ENCODE measurements at places on chromosomes 6 and 20.
A peak's percentile ranks its signal among the peaks of the same experiment; 100 is the strongest.

DNA sequence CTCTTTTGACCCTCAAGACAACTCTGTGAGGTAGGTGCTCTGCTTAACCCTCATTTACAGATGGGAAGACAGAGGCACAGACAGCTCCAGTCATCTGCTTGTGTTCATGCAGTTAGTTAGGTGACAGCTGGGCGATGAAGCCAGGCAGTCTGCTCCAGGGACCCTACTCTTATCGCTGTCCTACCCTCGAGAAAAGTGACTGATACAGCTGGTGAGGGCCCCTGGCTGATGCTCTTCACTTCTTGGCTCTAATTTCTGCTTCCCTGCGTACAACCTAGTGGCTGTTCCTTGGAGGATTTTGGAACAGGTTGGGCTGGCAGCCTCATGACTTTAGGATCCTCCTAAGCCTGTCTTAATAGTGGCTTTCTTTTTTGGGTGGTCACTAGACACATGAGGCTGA, 9.1 kb upstream of the TJAP1 start:
- DNase-seq = no peak

DNA sequence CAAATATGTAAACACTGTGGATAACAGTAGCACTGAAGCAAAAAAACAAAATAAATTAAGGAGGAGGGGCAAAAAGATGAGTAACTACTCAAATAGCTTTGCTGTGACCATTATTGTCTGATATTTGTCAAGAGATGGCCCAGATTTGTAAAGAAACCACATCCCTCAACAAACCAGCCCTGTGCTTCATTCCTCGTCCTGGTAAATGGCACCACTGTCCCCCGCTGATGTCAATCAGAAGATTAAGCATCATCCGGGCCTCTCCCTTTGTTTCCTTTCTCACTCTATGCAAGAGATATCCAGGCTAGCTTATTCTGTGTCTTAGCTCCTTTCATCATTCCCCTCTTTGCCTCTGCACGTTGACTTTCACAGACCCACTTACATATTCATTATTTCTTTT, 259.0 kb downstream of the SYNE1 start:
- no peak for DNase-seq

DNA sequence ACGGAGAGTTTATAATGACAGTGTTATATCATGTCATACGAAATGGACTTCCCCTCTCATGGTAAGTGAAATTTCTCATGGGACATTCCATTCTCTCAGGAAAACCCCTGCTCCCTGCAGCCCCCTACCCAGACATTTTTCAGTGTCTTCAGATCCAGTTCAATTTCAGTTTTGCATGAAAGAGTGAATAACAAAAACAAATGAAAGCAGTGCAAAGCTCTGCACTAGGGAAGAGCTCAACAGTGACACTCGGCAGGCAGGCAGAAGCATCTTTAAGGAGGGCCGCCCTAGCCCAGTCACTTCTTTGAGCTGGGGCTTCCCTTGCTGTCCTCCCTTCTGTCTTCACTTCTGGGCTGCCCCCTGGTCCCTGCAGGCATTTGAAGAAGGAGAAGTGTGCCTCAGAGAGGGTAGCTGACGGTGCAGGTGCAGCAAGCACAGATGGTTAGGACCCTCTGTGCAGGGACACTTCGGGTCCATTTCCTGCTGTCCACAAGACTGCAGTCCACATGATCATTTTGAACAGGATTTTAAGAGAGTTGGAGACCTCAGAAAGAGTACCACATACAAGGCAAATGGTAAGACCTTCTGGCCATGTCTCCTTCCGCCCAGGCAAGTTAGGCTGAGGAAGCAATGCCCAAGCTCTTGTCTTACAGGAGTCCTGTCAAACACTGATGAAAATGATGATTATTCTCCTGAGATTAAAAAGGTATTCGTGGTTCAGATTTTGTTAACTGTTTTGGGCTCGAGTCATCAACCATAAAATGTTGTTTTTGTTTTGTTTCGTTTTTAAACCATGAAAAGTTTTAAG, 5.4 kb upstream of the DUSP22 start:
- DNase-seq = no peak

DNA sequence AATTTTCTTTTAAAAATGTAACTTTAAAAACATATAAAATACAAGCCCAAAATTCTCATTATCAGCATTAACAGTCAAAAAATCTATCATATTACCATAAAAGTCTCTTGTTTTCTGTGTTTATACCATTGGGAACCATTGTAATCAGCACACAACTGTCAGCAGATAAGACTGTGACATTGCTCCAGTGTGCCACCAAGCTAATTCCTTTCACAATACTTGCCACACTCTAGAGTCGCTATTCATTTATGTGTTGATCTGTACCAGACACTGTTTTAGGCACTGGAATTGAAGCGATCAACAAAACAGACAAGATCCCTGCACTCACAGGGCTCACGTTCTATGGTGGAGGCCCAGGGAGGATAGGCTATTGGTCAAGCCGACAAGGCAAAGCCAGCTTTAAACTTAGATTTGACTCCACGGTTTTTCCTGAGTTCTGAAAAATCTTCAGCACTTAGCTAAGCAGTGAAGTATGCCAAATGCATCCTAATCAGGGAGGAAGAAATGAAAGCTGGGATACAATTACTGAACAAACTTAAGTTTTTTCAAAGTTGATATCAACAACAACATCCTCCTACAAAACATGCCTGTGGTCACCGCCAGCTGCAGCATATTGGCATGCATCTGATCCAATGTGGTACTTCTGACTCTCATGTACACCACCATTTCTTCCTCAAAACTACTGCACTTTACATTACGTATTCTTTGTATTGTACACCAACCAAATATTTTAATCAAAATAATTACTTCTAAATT, 60.5 kb downstream of the GMDS start:
- DNase-seq = no peak

DNA sequence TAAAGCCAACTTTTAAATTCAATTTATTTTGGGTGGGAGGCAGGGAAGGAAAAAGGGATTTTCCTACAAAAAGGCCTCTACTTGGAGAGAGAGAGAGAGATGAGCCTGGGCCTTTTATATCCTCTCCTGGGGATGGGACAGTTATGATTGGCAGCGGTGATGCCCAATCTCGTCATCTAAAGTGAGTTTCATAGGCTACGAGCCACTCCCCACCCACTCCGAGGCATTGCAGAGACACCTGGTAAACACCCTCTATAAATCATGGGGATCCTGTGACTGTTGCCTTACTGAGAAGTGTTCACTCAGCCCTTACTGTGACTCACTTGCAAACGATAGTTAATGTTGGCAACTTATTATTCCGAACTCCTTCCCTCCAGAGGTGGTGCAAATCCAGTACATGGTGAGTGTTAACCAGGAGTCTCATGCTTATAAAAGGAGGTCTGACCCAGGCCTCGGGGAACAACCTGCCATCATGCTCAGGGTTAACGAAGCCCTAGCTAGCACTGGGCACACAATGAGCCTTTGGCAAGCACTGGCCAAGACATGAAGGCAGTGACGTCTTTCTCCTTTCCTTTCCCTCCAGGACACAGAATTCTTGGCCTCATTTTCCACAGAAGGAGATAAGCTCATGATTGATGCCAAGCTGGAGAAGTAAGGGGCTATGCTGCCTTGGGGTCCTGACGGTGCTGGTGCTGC, 20.5 kb downstream of the BPIFB4 start:
- no peak for DNase-seq

DNA sequence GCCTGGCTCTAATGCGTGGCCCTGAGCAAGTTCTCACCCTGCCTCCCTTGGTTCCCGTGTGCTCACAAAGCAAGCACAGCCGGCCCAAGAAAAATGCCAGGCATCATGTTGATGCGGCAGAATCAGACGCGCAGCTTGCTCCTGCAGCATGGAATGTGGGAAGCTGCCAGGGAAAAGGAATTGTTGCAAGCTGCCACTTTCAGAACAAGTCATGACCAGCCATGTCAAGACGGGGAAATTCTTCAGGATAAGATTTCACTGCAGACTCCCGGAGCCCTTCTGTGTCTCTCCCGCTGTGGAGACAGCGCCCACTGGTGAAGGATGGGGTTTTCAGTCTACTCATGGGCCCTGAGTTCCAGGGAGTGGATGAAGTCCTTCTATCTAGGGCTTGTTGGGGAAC, 4.6 kb downstream of the DACT2 start:
- no peak for DNase-seq

GRCh38 chr6:80382811-80383210, 276.3 kb downstream of the BCKDHB start:
- DNase-seq = no peak

- DNase-seq = no peak
Observed at GRCh38 chr6:46794068-46794467, 879 bp downstream of the MEP1A start.

GRCh38 chr6:138498629-138499302, 528 bp downstream of the NHSL1 start:
- no peak for DNase-seq

DNA sequence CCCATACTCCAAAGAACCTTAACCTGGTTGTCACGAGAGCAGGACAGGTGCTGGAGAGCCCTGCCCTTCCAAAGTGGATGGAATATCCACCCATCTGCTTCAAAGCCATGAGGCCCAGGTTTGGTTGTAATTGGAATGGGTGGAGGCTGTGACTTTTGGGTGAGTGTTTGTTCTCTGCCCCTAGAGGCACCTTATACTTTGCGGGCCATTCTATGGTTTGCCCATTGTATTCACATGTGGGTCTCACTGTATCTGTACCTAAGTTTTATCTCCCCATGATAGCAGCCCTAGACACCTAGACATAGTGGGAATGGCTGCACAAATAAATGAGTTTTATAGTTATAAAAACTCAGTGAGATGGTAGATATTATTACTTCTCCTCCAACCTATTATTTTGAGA, 67.1 kb upstream of the NAA20 start:
- no peak for DNase-seq

- no peak for DNase-seq
Observed at GRCh38 chr6:42084889-42085288, 34.6 kb downstream of the TAF8 start.

- DNase-seq = no peak
Observed at GRCh38 chr6:27868311-27868710, 43.9 kb downstream of the OR2B2 start.

DNA sequence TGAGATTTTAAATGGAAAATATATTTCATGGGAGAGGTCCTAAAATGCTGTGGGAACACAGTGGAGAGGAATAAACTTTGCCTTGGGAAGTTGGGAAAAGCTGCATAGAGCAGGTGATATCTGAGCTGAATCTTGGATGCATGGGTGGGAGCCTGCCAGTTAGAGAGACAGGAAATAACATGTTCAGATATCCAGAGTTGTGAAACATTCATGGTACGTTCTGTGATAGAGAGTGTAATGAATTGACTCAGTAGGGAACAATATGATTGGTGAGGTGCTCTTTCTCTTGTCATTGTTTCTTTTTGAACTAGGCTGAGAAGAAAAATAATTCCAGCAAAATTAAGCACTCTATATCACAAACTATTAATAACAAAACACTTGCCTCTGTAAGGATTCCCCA, 72.8 kb downstream of the RPS12 start:
- DNase-seq = no peak

DNA sequence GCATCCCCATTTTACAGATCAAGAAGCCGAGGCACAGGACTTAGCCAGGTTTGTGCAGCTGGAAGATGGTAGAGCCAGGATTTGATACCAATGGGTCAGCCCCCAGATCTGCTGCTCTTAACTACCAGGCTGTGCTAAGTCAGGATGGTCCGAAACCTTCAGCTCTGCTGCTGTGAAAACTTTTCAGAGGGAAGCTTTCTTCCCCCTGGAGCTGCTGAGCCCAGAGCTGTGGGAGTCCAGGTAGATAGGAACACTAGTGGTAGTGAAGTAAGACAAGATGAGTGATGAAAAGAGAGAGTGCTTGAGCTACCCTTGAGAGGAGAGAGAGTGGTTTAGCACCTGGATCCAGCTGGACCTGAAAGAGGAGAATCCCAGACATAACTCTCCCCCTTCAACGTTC, 230.8 kb downstream of the CDH4 start:
- no peak for DNase-seq

GRCh38 chr6:169328112-169328801, 74.6 kb upstream of the THBS2 start:
- DNase-seq = no peak

GRCh38 chr6:155770856-155771255, 315.2 kb upstream of the NOX3 start:
- DNase-seq = no peak

DNA sequence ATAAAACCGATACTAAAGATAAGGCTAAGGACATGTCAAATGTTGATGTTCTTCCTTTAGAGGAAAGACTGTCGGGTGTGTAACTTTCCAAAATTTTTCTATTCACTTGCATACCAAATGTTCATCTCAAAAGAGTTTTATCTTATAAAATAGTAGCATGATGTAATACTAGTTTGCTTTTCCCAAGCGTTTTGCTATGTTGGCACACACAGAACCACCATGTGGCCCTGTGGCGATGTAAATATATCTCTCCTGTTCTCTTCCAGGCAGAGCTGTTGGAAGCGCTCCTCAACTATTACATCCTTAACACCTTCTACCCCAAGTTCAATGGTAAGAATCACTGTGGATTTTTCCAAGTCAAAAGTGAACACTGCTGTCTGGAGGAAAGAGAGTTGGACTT, 26.5 kb downstream of the LBP start:
- DNase-seq = no peak

- no peak for DNase-seq
Observed at GRCh38 chr20:38875175-38875993, 50.8 kb upstream of the FAM83D start.

DNA sequence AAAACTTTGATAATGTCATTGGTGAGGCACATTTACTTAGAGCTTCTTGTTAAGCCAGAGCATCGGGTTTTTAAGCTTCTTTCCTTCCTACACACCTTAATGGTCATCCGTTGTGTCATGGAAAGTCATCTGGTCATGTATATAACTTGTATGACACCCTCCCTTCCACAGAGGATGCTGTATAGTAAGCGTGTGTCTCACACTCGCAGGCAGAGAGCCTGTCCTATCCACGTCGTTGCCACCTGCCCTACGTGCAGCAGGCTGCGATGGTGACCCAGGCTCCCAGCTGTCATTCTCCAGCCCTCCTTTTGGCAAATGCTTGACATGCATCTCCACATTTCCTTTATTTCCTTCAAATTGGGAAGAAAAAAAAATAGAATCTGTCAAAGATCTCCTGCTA, 85.6 kb downstream of the MYB start:
- DNase-seq = no peak

DNA sequence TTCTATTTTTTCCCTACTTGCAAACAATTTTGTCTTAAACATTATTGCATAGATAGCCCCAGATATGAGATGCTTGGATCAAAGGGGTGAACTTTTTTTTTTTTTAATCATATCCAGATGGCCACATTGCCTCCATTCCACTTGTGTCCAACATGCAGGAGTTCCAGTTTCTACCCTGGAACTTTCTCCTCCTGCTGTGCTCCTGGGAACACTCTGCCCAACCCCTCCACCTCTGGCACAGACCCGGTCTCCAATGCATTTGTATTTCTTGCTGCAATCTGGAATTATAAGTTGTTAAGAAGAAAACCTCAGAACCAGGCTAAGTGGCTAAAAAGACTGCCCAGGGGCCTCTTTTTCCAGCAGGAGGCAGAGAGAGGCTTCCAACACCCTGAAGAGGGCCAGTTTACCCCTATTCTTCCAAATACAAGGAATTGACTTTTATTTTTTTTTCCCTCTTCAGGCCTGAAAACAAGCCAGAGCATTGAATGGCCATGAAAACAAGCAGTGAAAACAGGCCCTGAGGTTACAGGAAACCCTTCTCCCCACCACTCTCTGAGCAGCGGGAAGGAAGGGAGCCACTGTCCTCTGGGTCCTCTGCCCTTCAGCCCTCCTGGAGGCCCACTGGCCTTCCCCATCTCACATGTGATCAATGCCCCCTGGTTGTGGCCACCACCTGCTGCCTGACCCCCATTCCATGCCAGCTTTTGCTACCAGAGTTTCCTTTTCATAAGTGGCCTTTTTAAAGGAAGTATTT, 44.3 kb downstream of the PDYN start:
- peak; percentile 47 for DNase-seq
